ENCODE measurements at places on chromosomes 2 and 18.
A peak's percentile ranks its signal among the peaks of the same experiment; 100 is the strongest.

DNA sequence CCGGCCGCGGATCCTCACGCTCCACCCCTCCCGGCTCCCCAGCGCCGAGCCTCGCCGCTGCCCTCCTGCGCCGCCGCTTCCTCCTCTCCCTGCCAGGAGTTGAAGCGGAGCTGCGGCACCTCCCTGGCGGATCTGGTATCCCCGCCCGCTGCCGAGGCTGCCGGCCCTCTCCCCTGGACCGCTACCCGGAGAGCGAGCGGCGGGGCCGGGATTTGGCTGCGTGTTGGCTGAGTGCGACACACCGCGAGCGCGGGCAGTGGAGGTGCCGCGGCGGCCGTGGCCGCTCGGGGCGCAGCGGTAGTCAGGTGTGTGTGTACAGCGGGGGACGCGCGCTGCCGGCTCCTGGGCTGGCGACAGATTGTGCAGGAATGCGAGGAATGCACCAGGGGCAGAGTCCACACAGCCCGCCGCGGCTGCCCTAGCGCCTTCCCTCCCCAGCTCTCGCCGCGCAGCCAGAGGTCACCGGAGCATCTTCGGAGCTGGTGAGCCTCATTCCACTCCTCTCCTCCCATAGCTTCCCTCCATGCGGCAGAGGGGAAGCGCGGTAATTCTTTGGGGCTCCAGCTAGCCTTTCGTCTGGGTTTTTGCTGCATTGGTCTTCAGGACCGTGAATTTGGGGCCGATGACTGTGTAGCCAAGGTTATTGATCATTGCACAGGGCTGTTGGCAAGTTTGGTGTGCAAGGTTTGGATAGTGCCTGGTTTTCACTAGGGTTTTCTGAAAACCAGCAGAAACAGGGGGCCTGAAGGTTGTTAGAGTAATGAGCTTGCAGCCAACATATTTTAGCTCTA, 1.3 kb downstream of the PKP4 start:
- no peak for DNase-seq

DNA sequence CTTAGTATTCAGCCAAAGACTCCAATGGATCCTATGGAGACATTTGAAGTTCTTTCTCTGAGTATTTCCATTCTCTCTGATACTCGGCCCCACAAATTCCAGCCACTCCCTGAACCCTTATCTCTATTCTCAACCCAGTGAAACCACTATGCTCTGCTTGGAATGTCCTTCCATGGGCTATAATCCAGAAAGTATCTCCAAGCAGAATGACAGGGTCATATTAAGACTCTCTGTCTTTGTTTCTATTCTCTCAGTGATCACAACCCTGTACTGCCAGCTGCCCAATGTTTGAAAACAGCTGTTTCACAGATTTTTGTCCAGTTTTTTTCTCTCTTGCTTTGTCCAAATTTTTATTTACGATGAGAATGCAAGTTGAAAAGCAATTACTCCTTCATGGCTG, 21.9 kb downstream of the CHMP3 start:
- DNase-seq = no peak

- no peak for DNase-seq
Observed at GRCh38 chr2:68766376-68766845, 31.8 kb downstream of the ARHGAP25 start.

DNA sequence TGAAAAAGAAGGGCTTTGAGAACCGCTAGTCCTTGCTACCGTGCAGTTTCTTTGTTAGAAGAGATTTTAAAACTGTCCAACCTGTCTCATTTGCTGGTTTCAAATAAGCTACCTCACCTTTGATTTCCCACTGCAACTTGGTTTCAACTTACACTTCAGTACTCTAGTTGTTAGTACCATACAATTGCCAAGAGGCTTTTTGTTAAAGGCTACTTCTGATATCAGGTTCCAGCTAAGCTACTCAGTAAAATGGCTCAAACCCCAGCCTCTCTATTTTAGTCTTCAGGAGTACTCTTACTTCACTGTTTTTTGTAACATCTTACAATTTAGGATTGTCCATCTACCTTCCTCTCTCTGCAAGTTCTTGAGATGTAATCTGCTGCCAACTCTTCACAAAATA, 91.6 kb downstream of the INO80D start:
- no peak for DNase-seq

- DNase-seq = no peak
Observed at GRCh38 chr2:23221236-23221635, 163.7 kb upstream of the KLHL29 start.

DNA sequence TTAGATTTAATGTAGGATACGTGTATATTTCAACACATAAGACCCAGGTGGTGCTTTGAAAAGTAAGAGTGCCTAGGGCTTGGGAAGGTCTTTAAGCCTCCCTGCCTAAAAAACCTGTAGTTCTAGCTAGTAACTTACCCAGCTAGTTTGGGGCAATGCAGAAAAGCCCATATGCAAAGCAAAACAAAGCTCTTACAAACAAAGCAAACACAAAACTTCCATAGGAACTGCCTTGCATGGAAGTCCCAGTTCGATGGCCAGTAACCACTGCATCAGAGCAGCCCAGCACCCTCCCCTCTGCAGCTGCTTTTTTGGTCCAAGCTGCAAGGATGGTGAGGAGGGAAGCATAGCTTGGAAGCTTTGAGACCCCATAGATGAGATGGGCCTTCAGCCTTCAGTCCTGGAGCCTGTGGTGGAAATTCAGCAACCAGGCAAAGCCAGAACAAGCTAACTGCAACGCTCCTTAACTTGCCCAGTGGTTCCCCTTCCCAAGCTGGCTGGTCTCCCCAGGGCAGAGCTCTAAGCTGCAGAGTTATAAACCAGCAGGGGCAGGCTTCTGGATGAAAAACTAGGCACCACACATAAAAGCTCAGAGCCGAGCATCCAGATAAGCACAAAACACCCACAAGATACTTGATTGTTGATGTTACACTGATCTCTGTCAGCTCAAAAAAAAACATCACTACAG, 16.2 kb downstream of the C2orf76 start:
- DNase-seq = peak; percentile 22

DNA sequence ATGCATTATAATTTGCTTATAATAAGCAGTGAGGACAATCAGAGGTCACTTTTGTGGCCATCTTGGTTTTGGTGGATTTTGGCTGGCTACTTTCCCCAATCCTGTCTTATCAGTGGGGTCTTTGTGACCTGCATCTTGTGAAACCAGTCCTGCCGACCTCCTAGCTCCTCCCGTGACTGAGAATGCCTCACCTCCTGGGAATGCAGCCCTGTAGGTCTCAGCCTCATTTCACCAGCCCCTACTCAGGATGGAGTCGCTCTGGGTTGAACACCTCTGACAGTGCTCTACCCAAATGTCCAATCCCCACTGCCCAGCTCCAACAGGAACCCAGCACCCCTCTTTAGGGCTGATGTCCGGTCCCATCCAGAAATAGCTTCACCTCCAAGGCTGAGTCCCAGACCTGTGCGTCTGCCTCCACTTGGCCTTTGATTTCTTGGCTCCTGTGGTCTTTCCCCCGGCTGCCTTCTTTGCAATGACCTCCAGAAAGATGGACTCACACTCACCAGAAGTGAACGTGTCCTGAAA, 31.3 kb upstream of the PXDN start:
- no peak for DNase-seq

DNA sequence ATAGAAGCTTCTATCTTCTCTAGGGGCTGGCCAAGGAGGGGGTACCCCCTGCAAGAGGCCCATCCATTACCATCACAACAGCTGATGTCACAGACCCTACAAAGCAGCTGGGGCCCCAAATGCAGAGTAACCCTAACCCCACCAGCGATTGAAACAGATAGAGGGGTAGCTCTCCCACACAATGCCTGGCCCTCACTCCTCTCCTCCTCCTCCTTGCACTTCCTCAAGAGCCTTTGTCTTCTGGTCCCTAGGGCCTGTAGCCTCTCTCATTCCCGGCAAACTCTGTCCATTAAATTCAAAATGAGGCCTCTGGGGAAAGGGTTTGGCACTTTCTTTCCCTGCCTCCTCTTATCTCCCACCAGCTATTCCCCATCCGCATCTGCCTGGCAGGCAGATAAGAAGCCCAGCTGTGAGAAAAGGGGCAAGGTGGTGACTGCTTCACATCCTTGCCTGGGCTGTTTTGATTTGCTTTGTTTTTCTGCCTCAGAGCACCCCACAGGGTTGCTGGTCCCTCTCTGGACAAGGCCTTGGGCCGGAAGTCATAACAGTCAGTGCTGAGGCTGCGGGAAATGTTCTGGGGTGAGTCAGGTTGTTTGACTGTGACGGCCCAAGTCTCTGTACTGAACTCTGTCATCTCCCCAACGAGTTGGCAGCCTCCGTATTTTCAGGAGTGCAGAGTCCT, 26.1 kb upstream of the CYP26B1 start:
- DNase-seq = no peak

DNA sequence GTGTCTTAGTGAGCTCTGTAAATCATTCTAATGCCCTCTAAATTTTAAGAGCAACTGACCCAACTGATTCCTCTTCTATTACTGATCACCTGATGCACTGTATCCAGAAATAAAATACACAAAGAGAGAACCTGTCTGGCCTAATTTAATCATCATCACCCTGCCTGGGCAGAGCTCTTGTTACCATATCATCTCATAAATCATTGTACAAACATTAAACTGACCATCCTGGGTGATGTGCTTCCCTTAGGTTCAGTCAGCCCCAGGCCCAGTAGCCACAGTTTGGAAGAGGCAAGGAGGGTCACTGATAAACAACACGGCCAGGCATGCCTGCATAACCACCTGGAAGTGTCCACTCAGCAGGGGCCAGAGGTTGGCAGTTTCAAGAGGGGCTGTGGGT, 22.7 kb upstream of the ACMSD start:
- DNase-seq = no peak

DNA sequence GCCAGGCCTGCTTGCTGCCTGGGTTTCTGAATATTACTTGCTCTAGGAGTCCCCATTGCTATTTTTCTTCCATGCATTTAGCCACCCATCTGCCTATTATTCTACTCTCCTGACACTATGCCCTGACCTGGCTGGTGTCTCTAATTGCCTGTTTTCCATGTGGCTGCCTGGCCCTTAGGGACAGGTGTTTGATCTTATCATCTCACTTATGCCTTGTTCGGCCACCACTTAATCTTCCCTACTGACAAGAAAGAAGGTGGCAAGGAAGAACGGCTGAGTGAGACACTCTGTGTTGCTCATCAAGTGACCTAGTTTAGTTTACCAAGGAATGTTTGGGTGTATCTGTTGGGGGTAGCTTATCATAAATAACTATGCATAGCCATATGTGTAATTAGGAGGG, 50.4 kb upstream of the RAPH1 start:
- no peak for DNase-seq

- DNase-seq = no peak
Observed at GRCh38 chr2:64978514-64979268, 10.5 kb upstream of the SLC1A4 start.

- no peak for DNase-seq
Observed at GRCh38 chr2:191108331-191108730, 42.5 kb downstream of the STAT4 start.

DNA sequence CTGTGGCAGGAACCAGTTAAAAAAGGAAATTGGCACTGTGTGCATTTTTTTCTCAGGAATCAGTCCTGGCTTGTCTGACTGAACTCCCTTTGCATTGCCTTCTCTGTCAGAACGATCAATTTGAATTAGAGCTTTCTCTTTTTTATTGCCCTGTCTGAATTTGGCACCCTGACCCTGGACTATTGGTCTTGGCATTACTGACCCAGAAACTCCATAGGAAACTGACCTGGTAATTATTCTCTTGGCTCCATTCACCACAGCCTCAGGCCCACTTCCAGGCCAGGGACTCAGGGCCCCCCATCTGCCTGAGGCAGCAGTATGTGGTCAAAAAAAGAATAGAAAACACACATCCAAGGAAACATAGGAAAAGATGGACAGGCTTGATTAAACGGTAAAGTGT, 32.0 kb upstream of the CCDC88A start:
- DNase-seq = peak; percentile 52

- DNase-seq = no peak
Observed at GRCh38 chr2:147352264-147353071, 492.4 kb upstream of the ACVR2A start.

DNA sequence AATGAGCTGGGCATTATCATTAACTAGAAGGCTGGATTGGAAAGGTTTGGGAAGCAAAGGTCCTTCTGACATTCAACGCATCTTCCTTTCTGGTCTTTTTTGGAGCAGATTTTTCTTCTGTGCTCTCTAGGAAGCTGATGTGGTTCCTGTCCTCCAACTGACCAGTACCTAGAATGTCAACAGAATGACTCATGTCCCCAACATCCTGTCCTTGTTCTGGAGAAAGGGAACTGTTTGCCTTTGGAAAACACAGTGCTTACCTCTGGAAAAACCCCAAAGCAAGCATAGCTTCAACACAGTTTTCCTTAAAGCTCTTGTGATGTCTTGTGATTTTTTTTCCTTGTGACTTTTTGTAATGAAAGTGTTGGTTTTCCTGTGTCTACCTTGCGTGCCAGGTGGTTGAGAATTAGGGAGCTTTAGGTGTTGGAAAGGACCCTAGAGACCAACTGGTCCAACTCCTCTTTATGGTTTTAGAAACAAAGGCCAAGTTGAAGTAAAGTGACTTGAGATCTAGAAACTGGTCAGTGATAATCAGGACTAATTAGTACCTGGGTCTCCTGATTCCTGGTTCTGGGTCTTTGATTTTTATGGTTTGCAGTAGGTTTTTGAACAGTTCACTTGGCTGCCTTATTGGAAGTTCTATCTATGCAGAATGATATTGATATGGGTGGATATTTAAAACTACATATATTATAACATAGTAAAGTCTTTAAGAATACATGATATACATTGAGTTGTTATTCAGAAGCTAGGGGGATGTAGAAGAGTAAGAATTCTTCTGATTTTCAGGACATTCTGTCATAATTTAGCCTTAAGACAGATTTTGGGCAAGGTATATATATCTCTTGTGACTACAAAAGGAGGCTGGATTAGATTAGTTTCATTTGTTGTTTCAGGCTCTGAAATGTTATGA, 70.5 kb downstream of the FMNL2 start:
- no peak for DNase-seq
